Activated CD4-positive, alpha-beta T cell treated with anti-CD3 and anti-CD28 coated beads, Interleukin-10, Interleukin-2, amounts not matched to agents 100 ng/mL and 50 ng/mL, durations not matched to agents 16 hours and 8 hours (primary cell): ENCODE measurements at places on chromosomes 12 and 14.

GRCh38 chr12:69254046-69254445 lies 14.7 kb downstream of the CPSF6 start:
- DNase-seq, result peak; percentile 62

GRCh38 chr12:22051114-22051698 lies 5.2 kb downstream of the CMAS start:
- DNase-seq, result no peak

- DNase-seq, result peak; percentile 84
Observed at GRCh38 chr12:64404470-64405256, 471 bp downstream of the XPOT start.

- DNase-seq, result no peak
Observed at GRCh38 chr12:56948881-56949280, 8.5 kb downstream of the RDH16 start.

DNA sequence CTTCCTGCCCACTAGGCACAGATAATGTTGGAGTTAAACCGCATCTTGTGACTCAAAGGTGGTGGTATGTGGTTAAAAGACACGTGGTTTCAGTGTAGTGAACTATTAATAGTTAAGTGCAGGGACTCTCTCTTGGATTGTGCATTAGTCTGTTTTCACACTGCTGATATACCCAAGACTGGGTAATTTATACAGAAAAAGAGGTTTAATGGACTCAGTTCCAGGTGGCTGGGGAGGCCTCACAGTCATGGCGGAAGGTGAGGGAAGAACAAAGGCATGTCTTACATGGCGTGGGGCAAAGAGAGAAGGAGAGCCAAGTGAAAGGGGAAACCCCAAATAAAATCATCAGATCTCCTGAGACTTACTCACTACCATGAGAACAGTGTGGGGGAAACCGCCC lies 362.3 kb downstream of the GLT1D1 start:
- DNase-seq, result no peak

DNA sequence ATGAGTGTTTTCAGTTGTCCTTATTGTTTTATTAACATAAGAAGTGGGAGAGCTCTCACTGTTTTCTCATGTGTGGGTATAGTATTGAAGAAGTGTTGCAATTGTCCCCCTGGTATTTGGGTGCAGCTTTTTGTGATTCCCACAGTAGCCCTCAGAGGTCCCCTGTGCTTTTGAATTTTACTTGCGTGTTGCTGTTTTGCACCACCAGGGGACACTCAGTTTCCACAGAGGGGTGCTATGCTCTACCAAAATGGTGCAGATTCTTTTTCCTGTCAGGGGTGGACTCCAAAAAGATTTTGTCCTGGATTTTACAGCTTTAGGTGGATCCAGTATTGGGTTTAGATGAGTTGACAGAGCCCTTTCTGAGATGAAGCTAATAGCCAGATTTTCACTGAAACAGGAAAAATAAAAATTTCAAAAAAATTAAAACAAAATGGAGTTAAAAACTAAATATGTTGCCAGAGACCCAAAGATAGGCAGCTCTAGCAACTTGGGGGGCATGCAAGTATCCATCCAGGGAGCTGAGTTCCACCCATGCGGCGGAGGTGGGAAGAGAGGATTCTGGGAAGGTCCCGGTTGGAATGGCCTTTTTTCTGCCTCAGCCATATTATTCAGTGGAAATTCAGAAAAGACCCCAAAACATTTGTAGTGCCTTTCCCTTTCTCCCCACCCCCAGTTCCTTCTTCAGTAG lies 50.2 kb downstream of the TTLL5 start:
- peak; percentile 36 for DNase-seq

DNA sequence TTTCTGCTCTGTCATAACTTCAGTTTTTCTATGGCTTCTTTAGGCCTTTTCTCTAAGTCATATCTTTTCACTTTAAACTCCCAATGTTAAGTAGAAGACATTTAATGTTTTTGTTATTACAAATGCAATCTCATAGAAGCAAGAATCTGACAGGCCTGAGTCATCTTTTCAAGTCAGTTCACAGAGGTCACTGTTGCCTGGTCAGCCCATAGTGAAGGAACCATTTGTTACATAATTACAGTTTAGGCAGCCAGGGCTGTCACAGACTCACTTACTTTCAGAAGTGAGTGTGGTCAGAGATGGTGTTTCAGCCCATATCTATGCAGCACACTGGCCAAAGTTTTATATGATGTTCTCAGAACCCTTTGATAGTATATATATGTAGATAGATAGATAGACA lies 46.5 kb downstream of the CCER1 start:
- DNase-seq, result no peak

- DNase-seq, result no peak
Observed at GRCh38 chr12:94987076-94987669, 16.3 kb downstream of the NDUFA12 start.

DNA sequence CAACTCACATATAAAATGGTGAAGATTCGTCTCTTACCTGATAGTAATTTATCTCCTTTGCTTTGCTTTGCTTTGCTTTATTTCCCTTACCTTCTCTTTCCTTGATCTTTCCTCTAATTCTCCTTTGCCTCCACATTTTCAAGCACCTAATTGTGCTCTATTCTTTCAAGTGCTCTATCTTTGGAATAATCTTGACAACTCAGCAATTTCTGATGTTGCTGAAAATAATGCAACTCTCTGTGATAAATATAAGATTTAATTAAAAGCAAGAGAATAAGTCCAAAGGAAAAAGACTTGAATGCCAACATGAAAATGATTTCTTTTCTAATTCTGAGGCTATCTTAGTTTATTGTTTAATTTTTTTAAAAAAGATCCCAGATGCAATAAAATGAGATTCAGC lies 139.5 kb upstream of the SYT1 start:
- DNase-seq, result no peak

DNA sequence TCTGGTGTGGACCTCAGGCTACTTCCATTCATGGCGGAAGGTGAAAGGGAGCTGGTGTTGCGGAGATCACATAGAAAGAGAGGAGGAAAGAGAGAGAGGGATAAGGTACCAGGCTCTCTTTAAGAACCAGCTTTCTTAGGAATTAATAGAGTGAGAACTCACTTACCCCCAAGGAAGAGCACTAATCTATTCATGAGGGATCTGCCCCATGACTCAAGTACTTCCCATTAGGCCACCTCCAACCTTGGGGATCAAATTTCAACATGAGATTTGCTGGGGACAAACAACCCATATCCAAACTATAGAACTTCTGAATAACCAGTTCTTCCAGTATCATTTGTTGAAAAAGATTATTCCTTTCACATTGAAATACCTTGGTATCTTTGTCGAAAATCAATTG lies 34.0 kb upstream of the C2CD5 start:
- no peak for DNase-seq

DNA sequence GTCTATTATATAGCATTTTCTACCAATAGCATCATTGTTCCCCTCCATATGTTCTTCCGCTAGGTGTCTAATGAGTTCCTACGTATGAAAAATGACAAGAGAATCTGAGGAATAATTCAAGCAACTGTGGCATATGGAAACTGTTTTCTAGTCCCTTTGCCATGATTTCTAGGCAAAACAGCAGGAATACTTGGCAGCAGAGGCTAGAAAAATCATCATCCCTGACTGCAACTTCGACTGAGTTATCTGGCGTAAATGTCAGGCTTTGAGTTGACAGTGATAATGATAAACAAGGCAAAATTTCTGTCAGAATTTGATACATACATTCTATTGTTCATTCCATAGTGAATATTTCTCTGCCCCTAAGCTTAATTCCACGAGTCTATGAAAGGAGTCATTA lies 572.8 kb upstream of the USP15 start:
- no peak for DNase-seq

- no peak for DNase-seq
Observed at GRCh38 chr12:9043766-9044165, 54.4 kb downstream of the KLRG1 start.

- no peak for DNase-seq
Observed at GRCh38 chr12:117821480-117822175, 147.2 kb downstream of the KSR2 start.

- DNase-seq, result no peak
Observed at GRCh38 chr14:60649875-60650372, 647 bp upstream of the SIX1 start.

DNA sequence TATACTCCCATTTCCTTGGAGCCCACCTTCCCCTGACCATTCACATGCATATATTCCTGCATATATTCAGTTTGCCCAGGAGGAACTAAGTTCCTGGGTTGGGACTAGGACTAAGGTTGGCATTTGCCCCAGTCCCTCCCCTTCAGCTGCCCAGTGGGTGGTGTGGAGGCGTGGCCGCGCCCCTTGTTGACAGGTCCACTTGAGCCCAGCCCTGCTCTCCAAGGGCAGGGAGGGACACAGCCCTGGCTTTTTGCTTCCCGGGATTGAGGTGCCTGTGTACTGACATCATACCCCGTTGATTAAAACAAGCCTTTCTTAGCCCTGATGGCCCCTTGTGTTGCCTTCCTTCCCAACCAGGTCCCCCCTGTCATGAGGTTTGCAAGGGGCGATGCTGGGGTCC lies 7.3 kb downstream of the ERBB3 start:
- no peak for DNase-seq

- no peak for DNase-seq
Observed at GRCh38 chr12:62832027-62832426, 102.9 kb downstream of the PPM1H start.

GRCh38 chr12:26832822-26833742 lies at the start of gene ITPR2:
Gene ITPR2 (minus strand): TSS chr12:26833194. CDS start chr12:26832781, 413 bp downstream.
- DNase-seq, result peak; percentile 95

GRCh38 chr14:35405304-35405996 lies 901 bp upstream of the NFKBIA start:
- no peak for DNase-seq

- no peak for DNase-seq
Observed at GRCh38 chr12:49583366-49584094, 15.6 kb upstream of the MCRS1 start.

GRCh38 chr12:39989501-39989900 lies 116.4 kb downstream of the SLC2A13 start:
- DNase-seq, result no peak

DNA sequence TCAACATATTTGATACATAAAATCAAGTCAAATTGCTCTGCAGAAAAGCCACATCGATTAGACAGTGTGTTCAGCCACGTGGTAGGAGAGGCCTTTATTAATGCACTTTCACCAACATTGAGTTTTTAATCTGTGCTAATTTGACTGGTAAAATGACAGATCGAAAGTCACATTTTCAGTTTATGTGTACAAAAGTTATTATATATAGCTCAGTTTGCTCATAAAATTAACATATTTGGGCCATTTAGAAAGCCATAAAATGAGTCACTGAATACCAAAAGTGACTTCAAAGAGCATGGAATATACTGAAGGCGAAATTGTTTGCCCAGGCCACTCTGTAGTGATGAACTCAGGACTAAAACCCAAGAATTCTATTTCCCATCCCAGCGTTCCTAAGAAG lies 26.0 kb downstream of the C12orf42 start:
- DNase-seq, result no peak

DNA sequence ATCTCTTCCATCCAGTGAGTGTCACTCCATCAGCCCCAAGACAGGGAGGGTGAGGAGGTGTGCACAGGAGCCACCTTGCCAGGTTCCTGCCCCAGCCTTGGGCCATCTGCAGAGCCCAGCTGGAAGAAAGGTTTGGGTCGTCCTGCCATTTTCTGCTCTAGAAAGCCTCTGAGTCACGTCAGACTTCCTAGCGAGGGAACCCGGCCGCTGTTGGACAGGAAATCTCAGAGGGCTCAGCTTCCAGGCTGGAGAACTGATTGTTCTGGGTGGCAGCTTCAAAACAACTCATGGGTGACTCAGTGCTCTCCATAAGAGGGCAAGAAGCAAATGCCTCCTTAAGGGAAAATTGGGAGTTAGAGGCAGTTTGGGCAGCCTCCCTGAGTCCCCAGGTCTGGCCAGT lies 16.6 kb downstream of the HIP1R start:
- DNase-seq, result no peak

DNA sequence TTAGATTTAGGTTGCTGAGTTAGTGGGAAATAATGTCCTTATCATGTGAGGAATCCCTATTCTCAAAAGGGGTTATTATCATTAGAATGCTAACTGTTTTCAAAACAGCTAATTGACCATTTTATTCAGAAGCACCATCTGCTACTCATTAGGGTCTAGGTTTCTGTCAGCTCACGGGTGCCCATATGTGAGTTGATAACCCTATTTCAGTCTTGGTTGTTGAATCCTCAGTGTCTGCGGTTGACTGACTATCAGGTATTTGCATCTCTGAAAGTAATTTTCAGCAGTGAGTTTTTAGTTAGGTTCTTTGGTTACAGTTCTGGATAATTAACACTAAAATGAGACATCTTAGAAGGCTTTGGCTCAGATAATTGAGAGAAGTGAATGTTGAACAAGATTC lies 1404.0 kb downstream of the AACS start:
- DNase-seq, result no peak

- DNase-seq, result no peak
Observed at GRCh38 chr12:6301721-6302120, 8.8 kb upstream of the PLEKHG6 start.

- no peak for DNase-seq
Observed at GRCh38 chr12:644818-645552, 18.3 kb downstream of the NINJ2 start.

DNA sequence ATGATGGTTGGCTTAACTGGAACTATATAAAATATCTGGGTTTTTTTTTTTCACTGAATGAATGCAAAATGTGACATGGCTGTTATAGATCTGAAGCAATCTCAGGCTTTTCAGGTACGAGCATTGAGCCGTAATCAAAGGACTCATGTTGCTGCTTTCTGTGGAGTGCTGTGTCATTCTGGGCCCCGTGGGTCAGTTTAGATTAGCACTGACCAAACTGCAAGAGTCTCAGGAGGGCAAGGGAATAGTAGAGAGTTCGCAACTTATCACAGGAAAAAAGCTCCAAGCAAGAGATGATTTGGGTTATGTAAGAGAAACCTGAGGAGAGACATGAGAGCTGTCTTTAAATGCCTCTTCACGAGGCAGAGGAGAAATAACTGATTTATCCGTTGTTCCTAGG lies 59.1 kb downstream of the UBR7 start:
- no peak for DNase-seq

GRCh38 chr12:67472539-67472938 lies 176.0 kb upstream of the DYRK2 start:
- no peak for DNase-seq

- DNase-seq, result no peak
Observed at GRCh38 chr14:68306934-68307789, 485.7 kb downstream of the ZFP36L1 start.

DNA sequence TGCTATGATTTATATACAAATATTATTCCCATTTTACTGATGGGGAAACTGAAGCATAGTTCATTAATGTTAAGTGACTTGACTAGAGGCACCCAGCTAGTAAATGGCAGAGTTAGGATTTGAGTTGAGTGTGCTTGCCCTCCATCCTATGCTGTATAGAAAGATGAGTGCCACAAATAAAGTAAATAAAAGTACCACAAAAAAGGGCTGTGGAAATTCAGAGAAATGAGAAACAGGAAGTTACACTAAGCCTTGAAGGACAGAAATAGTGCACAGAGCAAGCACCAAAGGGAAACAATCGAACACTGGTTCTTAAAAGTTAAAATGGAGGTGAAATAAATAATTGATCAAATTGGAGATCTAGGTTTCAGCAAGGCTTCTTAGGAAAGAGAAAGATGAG lies 9.2 kb upstream of the ABCD2 start:
- peak; percentile 67 for DNase-seq

- DNase-seq, result peak; percentile 36
Observed at GRCh38 chr12:28543021-28543890, 353.0 kb downstream of the CCDC91 start.
